ENCODE measurements at places on chromosomes 13 and 19.

GRCh38 chr13:109476001-109476400 lies 310.4 kb downstream of the IRS2 start:
- DNase-seq = no peak

DNA sequence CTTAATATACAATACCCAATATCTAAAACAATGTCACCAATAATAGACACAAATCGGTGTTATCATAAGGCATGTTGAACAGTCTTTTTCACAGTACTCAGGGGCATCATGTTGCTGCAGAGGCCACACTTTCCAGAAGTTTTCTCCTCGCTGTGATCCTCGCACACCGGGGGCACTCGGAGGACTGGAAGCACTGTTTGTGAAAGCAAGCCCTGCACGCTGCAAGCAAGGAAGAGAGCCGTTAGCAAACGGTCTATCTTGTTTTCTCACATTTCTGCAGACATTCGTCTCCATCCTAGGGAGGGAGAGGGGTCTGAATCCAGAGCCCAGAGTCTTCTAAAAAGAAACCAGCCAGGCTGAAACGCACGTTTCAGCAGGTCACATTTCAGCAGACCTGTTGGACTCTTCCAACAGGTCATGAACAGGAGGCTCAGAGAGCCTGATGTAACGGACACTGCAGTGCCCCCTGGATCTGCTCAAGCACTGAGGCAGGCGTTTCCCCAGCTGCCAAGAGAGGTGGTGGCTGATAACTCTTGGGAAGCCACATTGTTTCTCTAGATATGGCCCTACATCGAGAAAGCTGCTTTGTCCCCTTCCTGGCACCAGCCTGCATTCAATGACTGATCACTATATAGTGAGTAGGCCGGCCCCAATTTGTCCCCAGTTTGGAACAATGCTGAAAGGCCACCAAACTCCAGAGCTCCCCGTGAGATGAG lies 43.6 kb downstream of the RUBCNL start:
- no peak for DNase-seq

- no peak for DNase-seq
Observed at GRCh38 chr13:30376426-30377311, 45.6 kb upstream of the UBE2L5 start.

GRCh38 chr13:112910016-112910415 lies 59.0 kb upstream of the MCF2L start:
- DNase-seq = no peak

- peak; percentile 31 for DNase-seq
Observed at GRCh38 chr19:49390929-49391359, 2.9 kb downstream of the KASH5 start.

- no peak for DNase-seq
Observed at GRCh38 chr13:111356795-111357194, 36.4 kb downstream of the TEX29 start.

GRCh38 chr13:111874981-111875380 lies 192.0 kb upstream of the SOX1 start:
- DNase-seq = no peak

- DNase-seq = no peak
Observed at GRCh38 chr19:54454781-54455675, 6.0 kb downstream of the LENG8 start.

GRCh38 chr13:76837801-76838200 lies 48.4 kb downstream of the KCTD12 start:
- peak; percentile 82 for DNase-seq

- DNase-seq = no peak
Observed at GRCh38 chr13:113547238-113547971, 37.1 kb upstream of the TFDP1 start.

GRCh38 chr13:32254416-32254815 lies 60.7 kb downstream of the ZAR1L start:
- DNase-seq = no peak

DNA sequence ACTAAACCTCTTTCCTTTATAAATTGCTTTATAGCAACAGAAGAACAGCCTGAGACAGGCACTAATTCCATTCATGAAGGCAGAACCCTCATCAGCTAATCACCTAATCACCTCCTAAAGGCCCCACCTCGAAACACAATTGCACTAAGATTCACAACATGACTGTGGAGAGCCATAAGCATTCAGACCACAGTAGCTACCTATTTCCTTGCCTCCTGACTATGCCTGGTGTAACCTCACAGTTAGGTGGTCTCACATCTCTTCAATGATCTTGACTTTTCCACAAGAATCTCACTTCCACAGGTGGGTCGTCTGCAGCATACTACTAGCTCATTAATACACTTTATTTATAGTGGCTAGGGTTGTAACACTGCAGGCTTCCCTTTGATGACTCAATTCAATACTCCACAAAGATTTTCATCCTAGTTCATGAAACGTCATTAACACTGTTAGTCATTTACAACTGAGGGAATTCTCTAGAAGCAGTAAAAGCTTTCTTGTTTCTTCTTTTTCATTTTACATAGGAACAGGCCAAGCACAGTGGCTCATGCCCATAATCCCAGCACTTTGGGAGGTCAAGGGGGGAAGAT lies 27.1 kb downstream of the STK24 start:
- no peak for DNase-seq

GRCh38 chr13:53152057-53152421 lies 123.4 kb downstream of the OLFM4 start:
- DNase-seq = no peak

- no peak for DNase-seq
Observed at GRCh38 chr19:14155371-14155770, 19.0 kb upstream of the ASF1B start.

DNA sequence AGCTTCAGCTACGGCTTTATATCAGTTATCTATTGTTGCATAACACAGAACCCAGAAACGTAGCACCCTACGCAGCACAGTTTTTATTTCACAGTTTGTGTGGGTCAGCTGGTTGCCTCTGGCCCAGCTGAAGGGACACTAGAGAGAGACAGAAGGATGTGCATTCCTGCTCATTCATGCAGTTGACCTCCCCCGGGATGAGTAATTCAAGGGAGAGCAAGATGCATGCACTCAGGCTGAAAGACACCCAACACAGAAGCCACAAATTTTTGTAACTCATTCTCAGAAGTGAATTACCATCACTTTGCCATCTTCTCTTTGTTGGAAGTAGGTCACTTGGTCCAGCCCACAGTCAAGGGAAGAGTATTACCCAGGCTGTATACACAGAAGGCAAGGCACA lies 89.5 kb downstream of the EFNB2 start:
- no peak for DNase-seq

GRCh38 chr13:51035469-51035868 lies 75.6 kb downstream of the C13orf42 start:
- DNase-seq = no peak

DNA sequence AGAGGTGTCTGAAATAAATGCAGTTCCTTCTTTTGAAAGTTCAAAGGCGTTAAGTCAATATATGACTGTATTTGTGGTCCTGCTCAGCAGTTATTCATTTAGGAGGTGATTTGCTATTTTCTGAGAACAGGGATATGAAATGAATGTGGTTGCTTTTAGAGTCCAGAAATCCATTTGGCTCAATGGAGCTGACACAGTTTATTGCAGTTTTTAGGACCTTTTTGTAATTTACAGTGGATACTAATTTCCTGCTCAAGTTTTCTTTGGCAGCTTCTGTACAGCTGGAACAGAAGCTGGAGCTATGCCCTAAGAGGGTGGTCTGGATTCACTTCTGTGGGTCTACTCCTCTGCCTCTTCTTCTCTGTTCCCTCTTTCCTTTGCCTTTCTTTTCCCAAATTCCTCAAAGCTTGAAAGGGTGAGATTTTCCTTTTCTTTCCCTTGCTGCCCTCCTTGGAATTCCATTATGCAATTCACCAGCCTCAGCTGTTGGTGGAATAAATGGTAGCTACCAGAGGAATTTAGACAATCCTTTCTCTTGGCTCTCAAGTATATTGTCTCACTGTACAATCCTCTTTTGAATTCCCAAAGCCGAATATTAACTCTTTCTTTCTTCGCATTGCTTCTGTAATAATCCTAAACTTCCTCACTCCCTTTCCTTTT lies 39.9 kb downstream of the ITGBL1 start:
- no peak for DNase-seq

DNA sequence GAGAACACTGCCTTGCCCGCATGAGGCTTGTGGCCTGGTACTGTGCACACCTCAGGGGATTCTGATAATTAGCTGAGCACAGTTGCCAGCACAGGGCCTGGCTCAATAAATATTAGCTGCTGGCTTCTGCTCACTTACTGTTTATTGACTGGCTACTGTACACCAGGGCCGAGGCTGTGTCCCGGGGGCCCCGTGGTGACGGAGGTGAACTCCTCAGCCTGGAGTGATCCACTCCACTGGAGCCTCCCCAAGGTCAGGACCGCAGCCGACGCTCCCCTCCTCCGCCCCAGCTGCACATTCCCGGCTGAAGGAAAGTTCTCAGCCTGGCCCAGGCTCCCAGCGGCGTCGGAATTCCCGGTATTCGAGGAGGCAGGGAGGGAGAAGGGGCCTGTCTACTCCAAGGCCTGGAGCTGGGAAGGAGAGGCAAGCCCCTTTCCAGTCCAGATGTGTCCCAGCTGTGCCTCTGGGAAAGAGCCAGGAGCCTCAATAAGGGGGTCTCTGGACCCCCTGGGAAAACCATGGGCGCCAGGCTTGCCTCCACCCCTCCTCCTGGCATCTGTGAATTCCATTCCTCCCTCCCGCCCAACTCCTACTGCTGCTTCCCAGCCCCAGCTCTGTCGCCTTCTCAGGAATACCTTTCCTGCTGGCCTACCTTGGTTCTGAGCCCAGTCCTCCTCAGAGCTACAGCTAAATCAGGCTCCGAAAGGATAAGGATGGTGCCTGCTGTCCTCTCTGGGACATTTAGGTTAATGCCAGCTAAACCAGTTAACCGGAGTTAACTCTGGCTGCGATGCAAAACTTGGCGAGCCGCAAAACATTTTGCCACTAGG lies 7.3 kb downstream of the RPS16 start:
- DNase-seq = no peak

GRCh38 chr13:45137526-45137925 lies 17.2 kb downstream of the GTF2F2 start:
- DNase-seq = no peak

- no peak for DNase-seq
Observed at GRCh38 chr13:106112191-106112590, 423.3 kb downstream of the EFNB2 start.

DNA sequence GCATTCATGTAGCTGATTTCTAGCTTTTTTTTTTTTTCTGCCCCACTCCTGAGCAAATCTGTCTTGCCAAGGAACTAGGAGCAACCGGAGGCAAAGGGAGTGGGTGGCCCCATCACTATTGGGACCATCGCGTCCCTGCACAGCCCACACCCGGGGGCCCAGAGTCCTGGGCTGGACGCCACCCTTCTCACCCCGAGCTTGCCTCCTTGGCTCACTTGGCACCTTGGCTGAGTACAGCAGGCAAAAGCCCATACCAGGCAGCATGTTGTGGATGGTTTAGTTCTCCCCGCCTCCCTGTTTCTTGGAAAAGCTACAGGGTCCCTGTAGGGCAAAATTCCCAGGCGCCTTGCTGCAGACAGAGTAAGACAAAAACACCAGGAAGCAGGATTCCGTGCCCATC lies 13.7 kb downstream of the SMIM24 start:
- no peak for DNase-seq

DNA sequence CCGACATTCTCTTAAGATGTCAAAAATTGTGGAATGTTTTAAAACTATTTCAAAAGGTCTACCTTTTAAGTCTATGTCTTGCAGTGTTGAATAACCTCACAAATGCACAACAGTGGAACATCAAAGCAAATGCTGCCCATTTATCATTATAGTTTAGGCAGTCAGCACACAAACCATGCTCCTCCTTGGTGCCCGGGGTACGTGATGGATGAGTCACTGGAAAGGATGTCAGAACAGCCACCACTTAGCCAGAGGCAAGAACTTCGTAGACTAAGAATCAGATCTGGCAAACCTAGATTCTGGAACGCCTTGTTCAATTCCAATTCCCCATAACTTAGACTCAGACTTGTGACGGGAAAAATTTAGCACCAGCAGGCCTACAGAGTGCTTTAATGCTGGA lies 343.6 kb downstream of the FGF9 start:
- no peak for DNase-seq

GRCh38 chr13:30746791-30747190 lies 11.4 kb downstream of the ALOX5AP start:
- DNase-seq = no peak

- no peak for DNase-seq
Observed at GRCh38 chr13:62060570-62060969, 644.9 kb upstream of the PCDH20 start.

DNA sequence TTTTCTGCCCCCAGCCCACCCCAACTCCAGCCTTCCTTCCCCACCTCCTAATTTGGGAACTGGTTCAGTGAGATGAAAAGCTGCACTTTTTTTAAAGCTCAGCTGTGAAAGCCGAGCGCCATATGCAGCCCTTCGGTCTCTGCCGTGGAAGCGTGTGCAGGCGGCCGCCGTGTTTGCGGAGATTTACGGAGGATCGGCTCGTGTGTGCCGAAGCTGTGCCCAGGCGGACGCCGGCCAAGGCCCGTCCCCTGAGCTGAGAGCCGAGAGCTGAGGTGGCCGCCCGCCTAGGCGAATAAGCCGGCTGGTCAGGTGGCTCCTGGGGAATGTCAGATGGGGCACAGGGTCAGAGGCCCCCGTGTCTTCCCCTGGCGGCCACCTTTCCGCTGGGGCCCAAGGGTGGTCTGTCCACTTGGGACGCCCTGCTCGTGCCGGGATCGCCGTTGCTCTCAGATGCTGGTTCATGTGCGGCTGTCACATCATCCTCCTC lies 78.7 kb downstream of the ZNF536 start:
- DNase-seq = no peak

- peak; percentile 88 for DNase-seq
Observed at GRCh38 chr19:43826787-43827754, at the start of gene ZNF283. ZNF283 (plus strand) TSS chr19:43827321; CDS start chr19:43833505, 6,184 bp downstream.

DNA sequence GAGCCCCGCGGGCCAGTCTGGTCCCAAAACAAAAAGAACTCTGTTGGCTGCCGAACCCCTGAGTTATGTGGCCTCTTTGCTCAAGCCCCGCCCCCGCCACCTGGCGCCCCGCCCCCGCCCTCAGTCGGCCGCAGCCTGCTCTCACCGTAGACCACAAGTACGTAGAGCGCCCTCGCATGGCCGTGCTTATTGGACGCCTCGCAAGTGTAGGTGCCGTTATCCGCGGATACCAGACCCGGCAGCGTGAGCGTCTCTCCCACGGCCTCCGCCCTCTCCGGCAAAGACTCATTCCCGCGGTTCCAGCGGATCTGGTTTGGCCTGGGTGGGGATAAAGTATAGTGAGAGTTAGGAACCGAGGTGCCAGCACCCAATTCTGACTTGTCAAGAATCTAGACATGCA lies 5.5 kb upstream of the ZNF428 start:
- no peak for DNase-seq

DNA sequence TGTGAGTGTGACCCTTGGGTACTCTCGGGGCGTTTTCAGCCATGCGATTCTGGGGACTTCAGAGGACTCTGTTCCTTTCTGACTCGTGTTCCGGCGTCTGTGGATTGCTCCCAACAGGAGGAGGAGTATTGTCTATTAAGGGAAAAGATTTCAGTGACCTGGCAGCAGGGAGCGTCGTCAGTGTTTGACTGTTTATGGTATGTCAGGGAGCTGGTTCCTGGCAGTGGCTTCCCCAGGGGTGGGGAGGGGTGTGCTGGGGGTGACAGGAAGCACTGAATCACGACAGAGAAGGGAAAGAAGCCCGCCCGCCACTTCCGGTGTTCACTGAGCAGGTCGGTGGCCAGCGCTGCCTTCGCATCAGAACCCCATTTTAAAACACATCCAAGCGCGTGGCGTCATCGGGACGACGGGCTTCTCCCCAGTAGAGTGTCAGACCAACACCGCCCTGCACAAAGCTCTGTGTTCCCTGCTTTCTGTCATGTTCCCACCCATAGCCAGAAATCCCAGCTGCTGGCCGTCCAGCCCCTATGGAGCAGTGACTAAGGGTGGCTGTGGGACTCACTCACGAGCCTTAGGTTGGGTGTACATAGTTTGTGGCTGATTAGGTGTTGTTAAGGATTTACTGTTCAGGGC lies 33.8 kb downstream of the COL4A2 start:
- no peak for DNase-seq

Data from NCI-H2171 treated with DMSO at 0.1 percent for 48 hours (cell line).